ENCODE measurements at places on chromosomes 12 and 14.
A peak's percentile ranks its signal among the peaks of the same experiment; 100 is the strongest.

DNA sequence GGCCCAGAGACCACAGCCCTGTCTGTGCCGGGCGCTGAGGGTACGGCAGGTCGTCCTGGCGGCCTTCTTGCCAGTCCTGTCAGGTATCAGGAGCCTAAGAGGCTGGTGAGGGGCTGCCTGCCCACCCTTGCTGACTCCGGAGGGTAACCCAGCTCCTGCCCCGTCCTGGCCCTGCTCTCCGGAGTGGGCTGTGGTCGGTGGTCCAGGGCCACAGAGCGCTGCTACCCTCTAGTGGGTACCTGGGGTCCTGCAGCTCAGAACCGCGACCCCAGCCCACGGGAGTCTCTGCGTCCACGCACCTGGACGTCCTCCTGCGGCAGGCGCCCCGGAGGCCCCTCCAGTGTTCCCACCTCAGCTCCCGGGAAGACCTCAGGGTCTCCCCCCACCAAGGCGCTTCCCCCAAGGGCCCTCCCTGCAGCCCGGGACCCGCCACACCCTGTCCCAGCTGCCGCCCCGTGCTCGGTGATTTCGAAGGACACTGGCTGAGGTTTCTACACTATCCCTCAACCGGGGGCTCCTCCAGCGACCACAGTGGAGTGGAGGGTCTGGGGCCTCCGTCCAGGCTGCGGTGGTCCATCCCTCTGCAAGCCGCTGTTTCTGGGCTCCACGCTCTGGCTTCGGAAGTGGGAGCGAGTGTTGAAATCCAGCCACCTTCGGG, 75.9 kb upstream of the FBRSL1 start:
- no peak for DNase-seq

GRCh38 chr12:95784286-95784685, 6.3 kb downstream of the NTN4 start:
- DNase-seq, result no peak

GRCh38 chr14:91177073-91178034, 63.5 kb downstream of the DGLUCY start:
- DNase-seq, result peak; percentile 46

- no peak for DNase-seq
These were observed 19.7 kb upstream of the YY1 start for GRCh38 chr14:100219126-100219785.

- DNase-seq, result no peak
These were observed 146.2 kb downstream of the DACT1 start for GRCh38 chr14:58783792-58784511.

GRCh38 chr12:93009533-93009932, 80.4 kb upstream of the EEA1 start:
- no peak for DNase-seq

GRCh38 chr12:121279507-121279915, 17.0 kb downstream of the CAMKK2 start:
- DNase-seq, result no peak

GRCh38 chr14:74429991-74430390, 4.0 kb upstream of the SYNDIG1L start:
- DNase-seq, result no peak

GRCh38 chr14:93029911-93030508, 85.7 kb downstream of the ITPK1 start:
- no peak for DNase-seq

Measured in activated T-cell treated with anti-CD3 and anti-CD28 coated beads for 24 hours (primary cell).